Fibroblast of villous mesenchyme (primary cell): ENCODE measurements at places on chromosomes 5 and 9. TPM values are rescaled to one million over a fixed set of nuclear protein-coding genes. Genes with fewer than 3 reads are reported as not detected.

C6 gene
- not detected in 2 replicates for total RNA-seq

SPATA31D1 gene
- not detected in 2 replicates for total RNA-seq

FAM221B gene
- not detected in 2 replicates for total RNA-seq

WNT8A gene
- total RNA-seq: not detected in 2 replicates

PPP3R2 gene
- not detected in 2 replicates for total RNA-seq

SAPCD2 gene
- total RNA-seq: 5.2 TPM in 2 replicates

ICE1 gene
- total RNA-seq: 31.2 and 35.4 TPM in 2 replicates

SPINK7 gene
- total RNA-seq: not detected in 2 replicates

ZDHHC11B gene
- total RNA-seq: not detected in 2 replicates

IRGM gene
- 0.32 TPM in 1 of 2 replicates, not detected in the other for total RNA-seq

DROSHA gene
- 37.0 and 54.8 TPM in 2 replicates for total RNA-seq

GPX3 gene
- 3.5 and 3.9 TPM in 2 replicates for total RNA-seq

SLC25A2 gene
- total RNA-seq: under 0.01 and 0.64 TPM in 2 replicates

IL4 gene
- total RNA-seq: not detected in 2 replicates

DNA sequence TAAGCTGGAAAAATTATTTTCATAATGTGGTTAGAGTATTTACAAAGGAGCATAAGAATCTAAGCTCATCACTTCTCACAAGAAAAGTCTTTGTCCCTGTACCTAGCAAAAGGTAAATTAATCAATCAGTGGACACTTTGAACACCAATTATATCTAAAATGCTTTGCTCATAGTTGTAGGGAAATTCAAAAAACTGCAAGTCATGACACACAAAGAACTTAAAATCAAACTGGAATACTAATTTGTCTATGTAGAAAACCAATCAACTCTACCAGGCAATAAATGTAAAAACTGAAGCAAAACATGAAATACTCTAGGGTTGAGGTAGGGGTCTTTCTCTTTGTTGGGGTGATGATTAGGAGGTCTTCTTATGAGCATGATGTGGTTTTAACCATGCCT, 135.5 kb downstream of the PRKACG start:
- DNase-seq: no peak

GRCh38 chr9:105118636-105119035, 125.8 kb upstream of the SLC44A1 start:
- no peak for DNase-seq

DNA sequence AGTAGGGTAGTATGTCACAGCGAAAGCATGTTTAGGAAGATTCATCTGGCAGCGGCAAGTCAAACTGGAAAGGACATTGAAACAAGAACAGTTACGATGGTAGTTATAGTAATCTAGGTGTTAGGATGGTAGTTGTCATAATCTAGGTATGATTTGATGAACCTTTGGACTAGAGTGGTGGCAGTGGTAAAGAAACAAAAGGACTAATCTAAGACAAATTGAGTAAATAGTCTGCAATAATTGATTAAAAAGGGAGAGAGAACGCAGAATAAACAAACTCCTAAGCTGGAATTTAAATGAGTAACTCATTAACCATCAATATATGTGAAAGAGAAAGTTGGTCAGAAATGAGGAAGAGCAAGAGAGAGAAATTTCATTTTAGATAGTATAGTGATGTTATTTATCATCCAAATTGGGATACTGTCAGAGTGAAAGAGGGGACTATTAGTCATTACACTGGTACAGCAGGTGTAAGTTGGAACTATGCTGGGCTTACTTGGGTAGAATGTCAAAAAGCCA, 56.8 kb downstream of the MTREX start:
- DNase-seq: no peak

GRCh38 chr5:159398936-159399335, 68.6 kb upstream of the IL12B start:
- no peak for DNase-seq

DNA sequence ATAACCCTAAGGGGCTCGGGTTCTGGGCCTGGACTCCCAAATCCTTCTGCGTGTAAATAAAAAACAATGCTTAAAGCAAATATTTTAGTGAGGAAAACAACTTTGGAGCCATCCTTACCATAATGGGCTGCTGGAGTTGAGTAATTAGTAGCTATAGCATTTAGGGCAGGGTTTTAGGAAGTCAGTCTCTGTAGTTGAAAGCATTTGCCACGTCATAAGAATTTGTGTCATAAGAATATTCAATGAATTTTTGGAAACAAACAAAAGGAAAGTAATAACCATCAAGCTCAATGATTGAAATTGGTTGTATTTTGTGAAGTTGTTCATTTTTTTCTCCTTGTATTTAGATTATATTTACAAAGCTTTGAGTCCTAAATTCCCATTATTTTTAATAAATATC, 114.8 kb upstream of the ELL2 start:
- DNase-seq: no peak

GRCh38 chr9:130010151-130010988, 32.6 kb downstream of the FNBP1 start:
- DNase-seq: no peak

DNA sequence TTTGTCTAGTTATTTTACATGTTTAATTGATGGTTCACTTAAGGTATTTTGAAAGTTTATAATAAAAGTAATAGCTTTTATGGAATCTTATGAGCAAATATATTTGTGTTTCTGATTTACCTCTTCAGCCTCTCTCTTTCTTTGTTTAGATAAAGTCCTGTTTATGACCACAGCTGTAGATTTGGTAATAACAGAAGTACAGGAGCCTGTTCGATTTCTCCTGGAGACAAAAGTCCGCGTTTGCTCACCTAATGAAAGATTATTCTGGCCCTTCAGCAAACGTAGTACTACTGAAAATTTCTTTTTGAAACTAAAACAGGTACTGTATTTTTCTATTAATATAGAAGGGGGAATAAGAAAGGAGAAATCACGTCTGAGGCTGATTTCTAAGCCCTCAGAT, 35.0 kb upstream of the GPR21 start:
- DNase-seq: no peak

DNA sequence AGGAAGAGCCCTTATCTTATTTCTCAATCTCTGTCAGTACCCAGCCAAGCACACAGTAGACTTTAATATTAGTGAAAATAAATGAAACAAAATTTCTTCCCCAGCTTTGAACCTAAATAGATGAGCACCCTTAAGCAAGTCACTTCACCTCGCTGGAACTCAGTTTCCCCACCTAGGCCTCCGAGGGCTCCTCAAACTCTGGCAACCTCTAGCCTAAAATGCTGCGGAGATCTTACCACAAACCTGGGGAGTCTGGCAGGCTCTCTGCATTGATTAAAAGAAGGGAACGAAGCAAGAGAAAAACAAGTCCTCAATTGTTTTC, 326 bp downstream of the RIGI start:
- DNase-seq: no peak

DNA sequence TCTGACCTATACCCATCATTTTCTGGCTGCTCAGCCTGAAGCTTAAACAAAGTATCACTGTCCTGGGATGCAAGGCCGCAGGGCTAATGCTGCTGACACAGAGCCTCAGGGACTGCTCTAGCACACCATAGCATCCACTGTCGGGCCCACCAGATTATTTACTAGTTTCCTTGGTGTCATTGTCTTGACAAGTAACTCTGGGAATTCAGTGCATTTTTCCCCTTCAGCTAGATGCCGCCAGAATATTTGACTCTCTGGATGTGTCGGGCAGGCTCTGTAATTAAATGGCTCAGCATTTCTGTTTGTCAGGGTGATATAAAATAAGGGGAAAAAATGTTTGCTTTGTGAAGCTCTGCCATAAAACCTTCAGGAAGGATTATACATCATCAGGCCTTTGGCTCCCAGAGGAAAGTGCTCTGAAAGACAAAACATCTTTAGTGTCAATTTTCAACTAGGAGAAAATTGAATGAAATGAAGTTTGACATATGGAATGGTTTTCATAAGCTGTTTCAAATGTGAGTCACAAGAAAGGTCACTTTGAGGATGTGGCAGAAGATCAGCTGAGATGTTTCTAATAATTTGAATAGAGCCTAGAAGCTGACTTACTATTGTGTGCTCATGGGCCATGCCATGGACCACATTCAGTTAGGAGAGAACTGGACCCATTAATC, 350.1 kb downstream of the TMEM232 start:
- DNase-seq: peak; percentile 36

GRCh38 chr9:88481933-88482332, 53.0 kb upstream of the NXNL2 start:
- DNase-seq: no peak

GRCh38 chr5:170393235-170393634, 4.1 kb upstream of the KCNMB1 start:
- DNase-seq: no peak

GRCh38 chr9:116959809-116960208, 272.7 kb downstream of the TRIM32 start:
- DNase-seq: no peak

DNA sequence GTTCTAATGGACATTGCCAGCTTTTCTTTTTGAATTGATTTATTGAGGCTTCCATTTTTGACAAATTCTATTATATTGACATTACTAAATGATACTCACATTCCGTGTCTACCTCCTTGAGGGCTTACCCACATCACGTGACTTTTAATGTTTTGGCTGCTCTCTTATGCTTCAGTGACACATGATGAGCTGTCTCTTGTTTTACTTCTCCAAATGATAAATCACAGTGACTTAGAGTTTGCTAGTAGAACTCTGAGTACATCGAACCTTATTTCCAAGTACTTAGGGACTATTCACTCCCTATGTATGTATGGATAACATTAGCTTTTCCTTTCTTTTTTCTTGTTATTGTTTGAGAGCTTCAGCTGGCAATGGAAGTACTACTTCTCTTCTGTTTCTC, 169.8 kb upstream of the KCNN2 start:
- no peak for DNase-seq

DNA sequence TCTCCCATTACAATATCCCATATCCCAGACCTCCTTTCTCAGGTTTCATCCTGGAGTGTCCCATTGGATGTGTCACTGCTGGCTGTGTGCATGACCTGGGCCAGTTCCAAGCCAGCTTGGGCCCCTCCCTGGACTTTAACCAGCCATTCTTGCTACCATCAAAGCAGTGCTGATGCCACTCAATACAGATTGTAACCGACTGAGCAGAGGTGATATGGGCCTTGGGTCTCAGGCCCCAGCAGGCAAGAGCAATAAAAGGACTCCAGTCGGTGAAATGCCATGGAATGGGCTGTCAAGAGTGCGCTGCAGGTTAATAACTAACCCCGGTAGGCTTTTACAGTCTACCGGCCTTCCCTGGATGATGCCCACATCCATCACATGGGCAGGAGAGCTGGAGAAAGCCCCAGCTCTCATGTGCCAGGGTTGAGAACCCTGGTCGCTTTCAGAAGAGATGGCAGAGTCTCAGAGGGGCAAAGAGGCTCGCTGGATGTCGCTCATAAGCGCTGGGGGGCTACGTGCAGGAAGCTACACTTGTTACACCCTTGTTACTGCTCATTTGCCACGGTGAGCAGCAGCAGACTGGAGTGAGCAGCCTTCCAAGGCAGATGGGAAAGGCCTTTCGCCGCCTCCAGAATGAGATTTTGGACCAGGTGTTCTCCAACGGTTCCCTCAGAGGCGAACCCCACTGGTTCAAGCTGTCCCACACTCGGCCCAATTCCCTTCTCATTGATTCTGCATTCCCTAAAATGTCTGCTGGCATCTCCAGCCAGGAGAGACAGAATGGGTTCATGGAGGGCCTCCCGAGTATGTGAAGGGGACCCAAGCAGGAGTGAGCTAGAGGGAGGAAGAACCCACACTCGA, 13.2 kb downstream of the EPB41L4B start:
- no peak for DNase-seq
